ENCODE measurements at places on chromosomes 3 and 15. TPM values are rescaled to one million over a fixed set of nuclear protein-coding genes. Genes with fewer than 3 reads are reported as not detected.

Gene EIF1B
- 62.0 TPM for total RNA-seq

Gene SLC6A1
- not detected for total RNA-seq

Gene ZNF770
- 21.3 TPM for total RNA-seq

Gene FAN1
- 14.5 TPM for total RNA-seq

Gene GAP43
- not detected for total RNA-seq

Gene MYL3
- total RNA-seq: not detected

Gene RPP25
- 27.3 TPM for total RNA-seq

Gene OSTN
- not detected for total RNA-seq

Gene TMEM158
- 25.8 TPM for total RNA-seq

Gene SOX2
- 0.88 TPM for total RNA-seq

Gene GOLGA6D
- total RNA-seq: not detected

Gene TRH
- not detected for total RNA-seq

Gene SYNM
- total RNA-seq: 35.6 TPM

Gene DZIP1L
- 6.8 TPM for total RNA-seq

Gene LRRC2
- not detected for total RNA-seq

Gene CEP70
- 6.4 TPM for total RNA-seq

Gene PPP1R14D
- 0.28 TPM for total RNA-seq

Gene CACNA1D
- 0.98 TPM for total RNA-seq

Gene ILDR1
- not detected for total RNA-seq

Gene CASR
- total RNA-seq: not detected

Gene WDR93
- total RNA-seq: 0.20 TPM

Gene NRG4
- total RNA-seq: 2.6 TPM

Gene MKRN2OS
- total RNA-seq: not detected

Gene ADAM10
- total RNA-seq: 104 TPM

Gene ERICH6
- total RNA-seq: 0.07 TPM

Gene CHP1
- 62.3 TPM for total RNA-seq

Gene PRR20G
- not detected for total RNA-seq

Gene CRABP1
- 1.0 TPM for total RNA-seq

Gene IGF2BP2
- total RNA-seq: 8.0 TPM

Gene RTP3
- total RNA-seq: not detected

Gene ZNF639
- total RNA-seq: 23.8 TPM

Gene APPL1
- 22.5 TPM for total RNA-seq

Gene SNTN
- total RNA-seq: not detected

Gene XCR1
- total RNA-seq: not detected

Gene IQCF5
- not detected for total RNA-seq

Gene USP50
- total RNA-seq: not detected

Gene UBE2E1
- total RNA-seq: 95.8 TPM

Gene AEN
- total RNA-seq: 103 TPM

Gene GABRR3
- not detected for total RNA-seq

Gene TMEM207
- total RNA-seq: not detected

Gene STARD5
- 2.2 TPM for total RNA-seq

Gene PLCH1
- 1.0 TPM for total RNA-seq

Gene HGD
- 13.9 TPM for total RNA-seq

Gene ST6GAL1
- 3.0 TPM for total RNA-seq

Gene COMMD2
- total RNA-seq: 31.7 TPM
